ENCODE measurements at places on chromosomes 12 and 14.

GRCh38 chr14:73220061-73220460 is 17.2 kb upstream of the PAPLN start:
- DNase-seq: no peak

GRCh38 chr12:14886271-14886670 is 617 bp upstream of the MGP start:
- DNase-seq: no peak

GRCh38 chr12:89671469-89671868 is 37.2 kb downstream of the ATP2B1 start:
- DNase-seq: no peak

DNA sequence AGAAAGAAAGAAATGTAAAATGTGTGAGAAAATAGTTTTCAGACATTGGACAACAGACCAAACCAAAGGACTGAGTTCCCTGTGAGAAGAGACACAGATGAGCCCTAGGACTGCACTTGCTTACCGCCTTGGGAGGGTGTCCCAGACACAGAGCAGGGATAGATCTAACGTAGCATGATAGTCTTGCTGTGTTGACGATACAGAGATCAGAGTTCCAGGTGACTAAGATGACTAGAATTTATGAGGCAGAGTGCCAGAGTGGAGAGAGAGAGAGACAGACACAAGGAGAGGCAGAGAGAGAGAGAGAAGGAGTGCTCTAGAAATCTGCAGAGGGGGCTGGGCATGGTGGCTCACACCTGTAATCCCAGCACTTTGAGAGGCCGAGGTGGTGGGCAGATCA is 148.2 kb upstream of the LMNTD1 start:
- DNase-seq: no peak

- no peak for DNase-seq
These were observed 16.6 kb upstream of the GPR68 start for GRCh38 chr14:91261115-91261514.

GRCh38 chr14:39451811-39452210 is 19.6 kb upstream of the FBXO33 start:
- no peak for DNase-seq

DNA sequence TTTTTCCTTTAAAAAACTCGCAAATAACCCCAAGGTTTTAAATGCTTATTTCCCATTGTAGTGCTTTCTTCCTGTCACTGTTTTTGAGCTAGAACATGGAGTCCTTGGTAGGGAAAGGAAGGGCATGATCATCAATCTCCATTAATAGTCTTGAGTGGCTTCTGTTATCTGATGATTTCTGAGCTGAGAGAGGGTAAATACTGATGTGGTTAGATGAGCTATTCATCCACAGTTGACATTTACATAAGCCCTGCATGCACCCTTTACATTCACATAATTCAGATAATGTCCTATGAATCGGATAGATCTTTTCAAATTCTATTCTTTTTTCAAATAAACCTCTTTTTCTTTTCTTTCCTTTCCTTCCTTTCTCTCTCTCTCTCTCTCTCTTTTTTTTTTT is 81.4 kb downstream of the NTN4 start:
- no peak for DNase-seq

DNA sequence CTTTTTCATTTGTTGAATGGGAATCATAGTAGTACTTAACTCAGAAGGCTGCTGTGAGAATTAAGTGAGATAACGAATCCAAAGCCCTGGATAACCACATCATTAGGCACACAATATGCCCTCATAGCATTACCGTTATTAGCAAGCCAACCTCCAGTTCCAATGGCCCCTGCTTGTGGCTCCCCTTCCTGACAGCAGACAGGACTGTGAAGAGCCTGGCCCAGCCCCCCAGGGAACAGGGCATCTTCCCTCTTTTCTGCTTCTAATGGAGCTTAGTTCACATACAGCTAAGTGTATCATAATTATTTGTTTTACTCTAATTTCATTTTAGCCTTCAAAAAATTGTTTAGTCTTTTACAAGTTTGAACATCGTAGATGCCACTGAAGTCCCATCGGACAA is 39.7 kb downstream of the DHRS2 start:
- no peak for DNase-seq

DNA sequence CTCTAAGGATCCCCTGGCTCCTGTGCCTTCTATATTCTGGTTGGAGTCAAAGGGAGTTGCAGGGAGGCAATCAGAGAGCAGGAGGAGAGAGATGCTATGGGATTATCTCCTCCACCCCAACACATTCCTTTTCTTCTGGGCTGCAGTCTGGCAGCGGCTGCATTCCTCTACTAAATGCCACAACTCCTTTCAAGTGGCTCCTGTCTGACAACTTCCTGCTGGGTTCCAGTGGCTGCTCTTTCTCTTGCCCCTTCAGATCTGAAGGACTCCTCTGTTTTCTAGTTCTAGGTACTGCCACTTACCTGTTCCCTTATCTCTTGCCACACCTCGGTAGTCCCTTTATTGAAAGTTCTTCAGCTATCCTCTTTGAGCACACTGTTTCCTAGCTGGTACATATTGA is 425.0 kb downstream of the SNAPC1 start:
- no peak for DNase-seq

- no peak for DNase-seq
These were observed 126.2 kb downstream of the FOXN3 start for GRCh38 chr14:89290813-89291212.

DNA sequence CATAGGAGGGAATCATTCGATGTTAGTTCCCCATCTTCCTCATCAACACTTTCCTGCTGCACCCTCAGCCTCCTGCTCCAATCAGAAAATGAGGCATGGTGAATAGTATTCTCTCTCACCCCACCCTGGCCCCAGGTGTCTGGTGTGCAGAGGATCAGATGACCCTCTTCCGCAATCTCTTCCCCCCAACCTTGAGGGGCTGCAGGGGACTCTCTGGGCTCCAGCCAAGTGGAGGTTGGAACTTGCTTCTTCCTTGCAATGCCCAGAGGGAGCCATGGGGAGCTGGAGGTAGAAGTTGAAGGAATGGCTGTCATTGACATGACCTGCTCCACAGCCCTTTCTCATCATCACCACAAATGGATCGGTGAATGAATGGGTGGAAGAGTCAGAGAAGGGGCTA is 20.2 kb upstream of the ESRRB start:
- DNase-seq: no peak

GRCh38 chr14:59998564-59998963 is 78.6 kb downstream of the LRRC9 start:
- no peak for DNase-seq

DNA sequence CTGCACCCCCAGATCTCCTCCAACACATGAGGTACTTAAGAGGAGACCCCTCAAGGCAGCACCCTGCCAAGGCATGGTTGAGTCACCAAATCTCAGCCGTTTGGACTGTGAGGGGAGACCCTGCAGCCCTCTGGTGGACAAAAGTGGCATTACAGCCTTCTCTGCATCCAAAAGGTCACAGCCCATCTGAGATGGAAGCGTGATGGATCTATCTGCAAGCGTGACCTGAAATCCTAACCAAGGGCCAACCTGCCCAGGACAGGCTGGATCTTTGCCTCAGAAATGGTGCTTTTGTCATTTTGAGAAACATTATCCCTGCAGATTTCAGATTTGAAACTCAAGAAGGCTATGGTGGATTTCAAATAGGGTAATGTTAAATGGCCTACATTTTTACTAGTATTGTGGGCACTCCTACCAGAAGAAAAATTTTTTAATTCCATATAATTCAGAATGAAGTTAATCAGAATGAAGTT is 23.7 kb upstream of the DHRS4 start:
- DNase-seq: peak; percentile 73

- no peak for DNase-seq
These were observed 6.0 kb downstream of the GALNT9 start for GRCh38 chr12:132323171-132324010.

- no peak for DNase-seq
These were observed 74.6 kb downstream of the CIT start for GRCh38 chr12:119802472-119802871.

GRCh38 chr12:4813741-4814140 is 93.5 kb downstream of the GALNT8 start:
- no peak for DNase-seq

DNA sequence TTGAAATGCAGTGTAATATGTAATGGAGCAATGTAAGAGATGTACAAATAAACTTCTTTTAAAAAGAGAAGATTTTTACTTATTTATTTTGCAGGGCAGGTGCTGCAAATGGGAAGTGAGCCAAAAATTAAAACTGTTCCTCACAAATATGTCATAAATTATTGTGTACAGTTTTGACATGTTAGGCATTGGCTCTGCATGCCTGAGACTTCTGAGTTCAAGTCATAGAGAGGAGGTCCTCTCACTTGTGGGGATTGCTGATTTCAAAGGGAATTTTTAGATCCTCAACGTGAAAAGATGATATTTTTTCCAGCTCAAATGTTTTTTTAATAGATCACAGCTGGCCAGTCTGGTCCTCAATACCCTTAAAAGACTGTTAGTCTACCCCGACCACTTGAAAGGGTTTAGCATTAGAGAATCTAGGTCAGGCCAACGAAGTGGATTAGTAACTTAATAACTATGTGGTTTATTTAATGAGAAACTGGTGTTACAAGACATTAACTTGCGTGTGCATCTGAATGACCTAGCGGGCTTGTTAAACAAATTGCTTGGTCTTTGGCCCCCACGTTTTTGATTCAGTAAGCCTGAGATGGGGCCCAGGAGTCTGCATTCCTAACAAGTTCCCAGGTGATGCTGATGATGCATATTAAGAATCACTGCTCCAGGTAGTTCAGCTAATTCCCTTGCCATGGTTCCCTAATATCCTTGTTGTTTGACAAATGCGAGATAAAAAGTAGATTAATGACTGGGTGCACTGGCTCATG is 30.9 kb upstream of the WDR89 start:
- no peak for DNase-seq

Data from erythroblast (primary cell).